ENCODE measurements at places on chromosomes 2 and 18. TPM values are rescaled to one million over a fixed set of nuclear protein-coding genes. Genes with fewer than 3 reads are reported as not detected.

- DNase-seq, result no peak
Measured at GRCh38 chr2:101016-101415, 54.7 kb upstream of the FAM110C start.

DNA sequence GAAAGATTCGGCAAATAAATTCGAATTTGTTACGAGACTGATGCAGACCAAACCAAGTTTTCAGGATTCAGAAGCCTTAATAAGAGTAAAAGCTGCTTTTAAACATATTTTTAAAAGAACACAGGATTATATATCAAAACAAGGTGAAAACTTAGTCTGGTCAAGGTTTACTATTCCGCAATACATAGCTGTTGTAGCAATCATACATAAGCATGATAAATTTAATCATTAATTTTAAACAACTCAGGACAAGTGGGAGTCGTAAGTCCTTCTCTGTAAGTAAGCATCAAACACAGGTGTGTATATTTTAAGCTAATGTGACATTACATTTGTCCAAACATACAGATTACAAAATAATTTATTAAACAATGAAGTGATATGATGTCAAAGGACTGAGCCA, 57.7 kb downstream of the PUM2 start:
- no peak for DNase-seq

DNA sequence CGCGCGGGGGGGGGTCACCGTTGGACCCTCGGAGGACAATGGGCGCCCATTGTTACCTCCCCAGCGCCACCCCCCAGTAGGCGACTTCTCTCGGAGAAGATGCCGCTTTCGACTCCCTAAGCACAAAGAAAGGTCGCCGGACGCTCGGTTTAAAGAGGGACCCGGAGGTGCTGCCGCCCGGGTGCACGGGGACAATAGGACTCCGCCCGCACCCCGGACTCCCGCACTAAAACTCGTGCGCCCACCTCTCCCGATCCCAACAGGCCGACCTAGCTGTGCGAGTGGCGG, 318 bp upstream of the CDC42EP3 start:
- no peak for DNase-seq

DNA sequence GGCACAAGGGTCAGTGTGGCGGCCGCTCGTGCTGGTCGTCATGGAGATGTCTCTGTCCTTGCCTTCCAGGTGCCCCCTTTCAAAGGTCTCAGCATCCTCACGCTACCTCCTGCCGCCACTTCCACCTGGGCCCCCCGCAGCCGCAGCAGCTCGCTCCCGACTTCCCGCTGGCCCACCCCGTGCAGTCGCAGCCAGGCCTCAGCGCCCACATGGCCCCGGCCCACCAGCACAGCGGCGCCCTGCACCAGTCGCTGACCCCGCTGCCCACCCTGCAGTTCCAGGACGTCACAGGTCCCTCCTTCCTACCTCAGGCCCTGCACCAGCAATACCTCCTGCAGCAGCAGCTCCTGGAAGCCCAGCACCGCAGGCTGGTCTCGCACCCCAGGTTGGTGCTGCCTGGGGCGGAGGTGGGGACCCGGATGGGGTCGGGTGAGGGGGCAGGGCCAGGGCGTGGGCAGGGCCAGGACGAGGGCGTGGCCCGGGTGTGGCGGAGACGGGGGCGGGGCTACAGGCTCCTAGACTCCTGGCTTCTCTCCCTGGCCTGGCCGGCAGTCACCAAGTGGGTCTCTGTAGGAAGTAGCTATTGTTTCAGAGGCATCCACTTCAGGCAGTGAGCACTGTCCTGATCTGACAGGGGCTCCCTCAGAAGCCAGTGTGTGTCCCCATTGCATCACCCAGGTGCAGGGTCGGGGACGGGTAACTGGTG, 223.7 kb downstream of the LOXHD1 start:
- DNase-seq, result no peak

GRCh38 chr2:3785220-3785889, 82.0 kb downstream of the DCDC2C start:
- DNase-seq, result no peak

GRCh38 chr2:203683932-203684556, 22.4 kb upstream of the CD28 start:
- DNase-seq, result no peak

DNA sequence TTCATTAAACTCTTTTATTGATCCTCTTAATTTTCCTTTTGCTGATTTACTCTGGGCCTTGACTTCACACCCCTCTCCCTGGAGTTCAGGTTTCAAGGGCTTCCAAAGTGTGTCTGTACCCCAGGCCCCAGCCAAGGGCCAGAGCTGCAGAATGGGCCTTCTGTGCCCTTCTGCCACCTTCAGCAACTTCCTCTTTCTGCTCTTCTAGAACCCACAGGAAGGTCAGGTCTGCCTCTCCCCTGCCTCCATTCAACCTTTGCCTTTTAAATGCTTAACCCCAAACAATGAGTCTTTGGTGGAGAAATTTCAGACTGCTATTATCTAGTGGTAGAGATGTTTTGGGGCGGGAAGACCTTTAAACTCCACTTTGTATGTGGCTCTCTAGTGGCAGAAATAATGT, 63.1 kb downstream of the TSN start:
- DNase-seq, result no peak

GRCh38 chr2:20425371-20425881, 21.4 kb upstream of the RHOB start:
- no peak for DNase-seq

ELP2 gene
- total RNA-seq, result 49.7 TPM

RGPD6 gene
- 39.5 TPM for total RNA-seq

GCG gene
- total RNA-seq, result not detected

Measured in prostate gland (tissue), 2 donors.